Heart left ventricle (tissue), 16 donors: ENCODE measurements at places on chromosomes 4 and X.

GRCh38 chr4:1333256-1333655, 13.8 kb upstream of the UVSSA start:
- H3K36me3 ChIP-seq: no peaks in the 10 kb centered on the region
- DNase-seq: peak; percentile 29
- H3K27ac ChIP-seq: no peak overlapping the region
- no peaks in the 10 kb centered on the region for H3K27me3 ChIP-seq
- H3K4me1 ChIP-seq: peaks cover 7% of the 10 kb centered on the region

- H3K27ac ChIP-seq: peak within 1 kb of the TSS; percentile 83
- peaks cover 24% of the 10 kb centered on the region for H3K4me1 ChIP-seq
- no peaks in the 10 kb centered on the region for H3K36me3 ChIP-seq
- no peaks in the 10 kb centered on the region for H3K27me3 ChIP-seq
- H3K4me3 ChIP-seq: peak within 1 kb of the TSS; percentile 89
Observed at GRCh38 chr4:107930821-107931774, at the start of gene CYP2U1. TSS of gene CYP2U1 (plus strand) at chr4:107931549. CDS start at chr4:107931644, 95 bp downstream.

- no peaks in the 10 kb centered on the region for H3K36me3 ChIP-seq
- no peak overlapping the region for H3K27ac ChIP-seq
- H3K4me1 ChIP-seq: no peaks in the 10 kb centered on the region
Observed at GRCh38 chr4:33961761-33962160, 2282.6 kb downstream of the ARAP2 start.

DNA sequence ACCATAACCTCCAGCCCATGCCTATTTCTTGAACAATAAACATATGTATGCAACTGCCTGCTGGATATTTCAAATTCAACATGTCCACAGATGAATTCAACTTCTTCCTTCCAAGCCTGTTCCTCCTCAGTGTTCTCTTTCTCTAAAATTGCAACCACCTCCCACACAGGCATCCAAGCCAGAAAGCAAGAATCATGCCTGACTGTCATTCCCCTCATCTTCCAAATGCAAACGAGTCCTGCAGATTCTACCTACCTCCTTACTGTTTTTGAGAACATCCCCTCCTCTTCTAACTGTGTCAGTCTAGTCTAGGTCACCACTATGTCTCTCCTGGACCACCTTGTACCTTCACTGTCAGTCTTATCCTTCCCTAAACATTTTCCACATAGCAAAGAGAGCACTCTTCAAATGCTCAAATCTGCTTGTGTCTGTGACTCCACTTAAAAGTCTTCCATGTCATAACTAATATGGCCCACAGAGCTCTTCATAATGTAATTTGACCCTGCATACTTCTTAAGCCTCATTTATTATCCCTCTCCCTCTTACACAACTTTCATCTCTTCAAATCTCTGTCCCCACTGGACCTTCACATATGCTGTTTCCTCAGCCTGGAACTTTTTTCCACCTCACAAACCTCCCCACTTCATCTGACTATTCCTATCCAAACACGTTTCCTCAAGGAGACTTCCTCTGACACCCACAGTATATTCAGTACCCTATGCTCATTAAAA, 25.7 kb downstream of the MAPK10 start:
- no peaks in the 10 kb centered on the region for H3K4me1 ChIP-seq
- H3K4me3 ChIP-seq: no peak overlapping the region
- H3K36me3 ChIP-seq: no peaks in the 10 kb centered on the region

DNA sequence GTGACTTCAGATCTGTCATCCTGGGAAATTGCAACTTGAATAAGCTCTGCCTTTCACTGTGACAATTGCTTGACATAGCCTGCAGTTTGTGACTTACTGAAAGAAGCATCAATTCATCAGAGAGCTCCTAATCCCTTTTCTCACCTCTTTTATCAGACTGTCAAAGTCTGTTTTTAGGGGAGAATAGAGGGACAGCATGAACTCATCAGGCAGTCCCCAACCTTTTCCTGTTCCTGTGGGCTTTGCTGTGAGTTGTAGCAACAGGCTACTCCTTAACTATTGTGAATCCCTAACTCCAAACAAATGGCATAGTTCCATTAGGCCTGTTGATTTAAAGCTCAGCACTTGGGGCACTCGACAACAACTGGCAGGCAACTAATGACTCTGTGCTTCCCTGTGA, 64.9 kb downstream of the DOCK11 start:
- H3K27me3 ChIP-seq: no peaks in the 10 kb centered on the region
- no peaks in the 10 kb centered on the region for H3K36me3 ChIP-seq
- DNase-seq: no peak

GRCh38 chr4:103144926-103145325, 45.3 kb upstream of the BDH2 start:
- no peak overlapping the region for H3K4me3 ChIP-seq
- H3K36me3 ChIP-seq: no peaks in the 10 kb centered on the region
- H3K27ac ChIP-seq: no peak overlapping the region
- no peaks in the 10 kb centered on the region for H3K4me1 ChIP-seq

DNA sequence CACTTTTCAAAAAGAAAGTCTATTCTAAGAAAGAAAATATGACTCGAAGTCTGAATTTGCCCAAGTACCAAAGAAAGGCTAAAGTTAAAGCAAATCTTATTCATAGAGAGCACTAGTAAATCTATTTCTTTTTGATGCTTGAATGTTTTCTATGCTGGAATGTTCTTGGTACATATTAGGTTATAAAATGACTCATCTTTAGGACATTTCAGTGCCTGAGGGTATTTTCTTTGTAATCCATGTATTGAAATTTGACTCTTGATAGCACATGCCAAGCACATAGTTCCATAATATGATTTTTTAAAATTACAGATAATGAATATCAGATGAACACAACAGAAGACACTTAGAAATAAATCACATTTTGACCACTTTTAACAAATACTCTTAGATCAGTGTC, 232.8 kb downstream of the TRIML1 start:
- no peak overlapping the region for H3K4me3 ChIP-seq
- no peak for DNase-seq
- H3K27me3 ChIP-seq: no peaks in the 10 kb centered on the region
- no peak overlapping the region for H3K27ac ChIP-seq

DNA sequence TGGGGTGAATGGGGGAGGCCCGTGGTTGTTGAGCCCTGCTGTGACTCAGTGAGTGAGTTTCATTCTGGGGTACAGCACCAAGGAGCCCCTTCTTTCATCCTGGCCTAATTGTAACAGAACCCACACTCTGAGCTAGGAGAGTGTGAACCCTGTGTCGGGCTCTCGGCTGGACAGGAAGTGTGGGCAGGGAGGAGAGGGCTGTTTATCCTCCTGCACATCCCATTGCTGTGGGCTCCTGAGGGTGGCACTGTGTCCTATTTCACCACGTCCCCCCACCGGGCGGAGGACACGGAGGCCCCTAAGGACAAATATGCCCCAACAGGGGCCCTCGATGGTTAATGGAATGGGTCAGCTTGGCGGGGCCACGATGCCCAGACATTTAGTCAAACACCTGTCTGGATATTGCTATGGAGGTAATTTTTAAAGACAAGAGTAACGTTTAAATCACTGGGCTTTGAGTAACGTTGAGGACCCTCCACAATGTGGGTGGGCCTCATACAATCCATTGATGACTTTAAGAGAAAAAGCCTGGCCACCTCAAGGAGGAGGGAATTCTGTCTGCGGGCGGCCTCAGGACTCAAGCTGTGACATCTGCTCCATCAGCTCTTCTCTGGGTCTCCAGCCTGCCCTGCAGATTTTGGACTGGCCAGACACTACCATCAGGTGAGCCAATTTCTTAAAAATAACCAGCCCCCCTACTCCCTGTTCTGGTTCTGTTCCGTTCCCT, 46.1 kb upstream of the SORCS2 start:
- H3K4me3 ChIP-seq: no peak overlapping the region
- no peak for DNase-seq
- no peak overlapping the region for H3K27ac ChIP-seq
- H3K36me3 ChIP-seq: no peaks in the 10 kb centered on the region

DNA sequence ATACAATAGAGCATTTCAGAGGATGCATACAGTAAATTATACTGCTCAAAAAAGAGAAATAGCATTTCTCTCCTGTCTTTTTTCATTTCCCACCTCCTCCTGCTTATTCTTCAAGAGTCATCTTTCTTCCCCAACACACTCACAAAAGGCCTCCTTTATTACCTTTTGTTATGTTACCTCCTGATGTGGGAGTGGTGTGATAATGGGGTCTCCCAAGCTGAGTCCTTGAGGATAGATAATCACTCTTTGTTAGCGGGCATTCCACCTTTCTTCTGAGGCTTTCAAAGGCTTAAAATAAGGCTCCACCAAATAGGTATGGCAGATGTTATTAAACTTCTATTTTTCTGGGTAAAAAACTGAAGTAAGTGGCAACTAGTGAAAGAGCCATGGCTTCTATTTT, 159.8 kb downstream of the CPEB2 start:
- H3K4me1 ChIP-seq: no peaks in the 10 kb centered on the region
- no peaks in the 10 kb centered on the region for H3K27me3 ChIP-seq
- H3K4me3 ChIP-seq: no peak overlapping the region
- DNase-seq: no peak

DNA sequence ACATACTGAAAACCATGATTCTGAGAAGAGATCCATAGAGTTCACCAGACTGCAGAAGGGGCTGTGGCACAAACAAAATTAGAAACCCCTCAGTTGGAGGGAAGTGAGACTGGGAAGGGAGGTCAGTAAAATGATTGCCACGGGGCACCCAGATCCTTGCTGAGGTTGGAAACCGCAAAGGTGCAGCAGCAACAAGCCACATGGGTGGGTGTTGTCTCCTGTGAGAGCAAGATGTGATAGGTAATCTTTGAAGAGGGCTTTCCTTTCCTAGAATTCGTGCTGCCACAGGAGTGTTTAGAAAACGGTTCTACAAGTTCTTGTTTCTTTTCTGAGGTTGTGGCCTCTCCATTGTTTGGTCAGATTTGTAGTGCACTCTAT, 85.5 kb downstream of the NFKB1 start:
- no peaks in the 10 kb centered on the region for H3K27me3 ChIP-seq
- no peak for DNase-seq
- H3K4me3 ChIP-seq: no peak overlapping the region
- H3K36me3 ChIP-seq: no peaks in the 10 kb centered on the region

GRCh38 chr4:187606581-187606980, 389.0 kb upstream of the ZFP42 start:
- H3K27me3 ChIP-seq: no peaks in the 10 kb centered on the region
- H3K27ac ChIP-seq: no peak overlapping the region
- peak; percentile 34 for DNase-seq
- peaks cover 4% of the 10 kb centered on the region for H3K4me1 ChIP-seq
- H3K36me3 ChIP-seq: no peaks in the 10 kb centered on the region

DNA sequence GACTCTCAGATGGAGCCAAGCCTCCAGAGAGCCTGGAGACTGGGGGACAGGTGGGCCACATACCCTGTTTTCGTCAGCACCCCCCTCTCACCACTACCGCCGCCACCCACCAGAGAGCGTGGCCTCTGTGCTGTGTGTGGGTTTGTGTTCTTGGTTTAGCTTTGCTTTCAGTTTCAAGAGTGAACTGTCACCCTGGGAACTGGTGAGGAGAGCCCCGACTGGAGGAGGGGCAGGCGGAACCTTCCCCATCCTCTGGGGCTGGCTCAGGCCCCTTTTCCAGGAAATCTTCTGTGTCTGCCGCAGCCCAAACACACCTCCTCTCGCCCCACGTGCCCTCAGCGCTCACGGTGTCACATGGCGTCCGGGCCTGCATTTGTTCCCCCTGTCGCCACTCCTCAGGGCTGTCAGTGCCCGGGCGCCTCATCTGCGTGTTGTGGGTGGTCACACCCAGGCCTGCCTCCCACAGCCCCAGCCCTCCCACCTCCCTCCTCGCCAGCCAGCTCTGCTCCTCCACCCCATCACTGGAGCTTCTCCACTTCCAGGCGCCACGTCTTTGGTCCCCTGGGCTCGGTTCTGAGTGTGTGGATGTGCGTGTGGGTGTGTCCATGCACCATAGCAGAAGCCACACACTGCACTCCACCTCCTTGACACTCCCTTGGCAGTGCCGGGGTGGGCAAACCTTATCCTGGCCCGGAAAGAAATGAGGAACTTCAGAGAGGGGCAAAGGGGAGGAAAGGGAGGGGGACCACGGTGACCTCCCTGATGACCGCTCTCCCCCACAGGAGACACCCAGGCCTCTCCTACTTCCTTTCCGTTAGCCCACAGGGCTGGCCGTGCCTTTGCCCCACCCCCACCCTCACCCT, 27.8 kb downstream of the ELF4 start:
- H3K27me3 ChIP-seq: no peaks in the 10 kb centered on the region
- H3K4me1 ChIP-seq: peaks cover 15% of the 10 kb centered on the region
- peak overlapping the region; percentile 34 for H3K4me3 ChIP-seq
- peak; percentile 49 for DNase-seq
- peak overlapping the region; percentile 31 for H3K27ac ChIP-seq

- peaks cover 5% of the 10 kb centered on the region for H3K36me3 ChIP-seq
- no peaks in the 10 kb centered on the region for H3K27me3 ChIP-seq
- no peak for DNase-seq
- no peak overlapping the region for H3K27ac ChIP-seq
Observed at GRCh38 chr4:71472946-71473345, 134.1 kb downstream of the SLC4A4 start.

GRCh38 chrX:7119950-7120877, 27.3 kb upstream of the STS start:
- no peaks in the 10 kb centered on the region for H3K36me3 ChIP-seq
- no peak overlapping the region for H3K4me3 ChIP-seq
- no peaks in the 10 kb centered on the region for H3K27me3 ChIP-seq
- H3K4me1 ChIP-seq: peaks cover 27% of the 10 kb centered on the region

DNA sequence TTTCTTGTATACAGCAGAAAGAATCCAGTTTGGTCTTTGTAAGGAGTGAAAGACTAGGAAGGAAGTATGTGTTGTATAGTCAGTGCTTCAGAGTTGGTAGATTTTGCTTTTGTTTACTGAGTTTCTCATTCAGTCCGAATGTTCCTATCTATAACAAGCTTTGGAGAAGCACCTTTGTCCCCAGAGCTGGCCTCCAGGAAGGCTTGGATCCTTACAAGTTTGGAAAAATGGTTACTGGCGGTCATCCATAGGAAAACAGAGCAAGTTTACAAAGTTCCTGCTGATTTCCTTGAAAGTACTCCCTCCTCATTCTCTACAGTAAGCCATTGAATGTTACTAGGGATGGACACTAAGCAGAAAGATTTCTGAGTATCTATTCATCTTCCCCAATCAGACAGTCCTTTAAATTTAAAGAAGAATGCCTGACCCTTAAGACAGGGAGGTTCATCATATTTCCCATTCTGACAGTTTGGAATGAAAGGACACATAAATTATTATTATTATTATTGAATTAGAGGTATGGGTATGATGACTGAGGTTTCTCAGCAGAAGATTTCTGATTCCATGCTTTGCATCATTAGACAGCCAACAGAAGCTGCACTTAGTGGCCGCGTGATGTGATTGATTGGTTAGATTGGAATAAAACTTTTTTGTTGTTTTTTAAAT, 35.8 kb downstream of the FAT4 start:
- no peaks in the 10 kb centered on the region for H3K36me3 ChIP-seq
- H3K4me3 ChIP-seq: no peak overlapping the region
- H3K27ac ChIP-seq: no peak overlapping the region
- H3K27me3 ChIP-seq: no peaks in the 10 kb centered on the region
- no peaks in the 10 kb centered on the region for H3K4me1 ChIP-seq

DNA sequence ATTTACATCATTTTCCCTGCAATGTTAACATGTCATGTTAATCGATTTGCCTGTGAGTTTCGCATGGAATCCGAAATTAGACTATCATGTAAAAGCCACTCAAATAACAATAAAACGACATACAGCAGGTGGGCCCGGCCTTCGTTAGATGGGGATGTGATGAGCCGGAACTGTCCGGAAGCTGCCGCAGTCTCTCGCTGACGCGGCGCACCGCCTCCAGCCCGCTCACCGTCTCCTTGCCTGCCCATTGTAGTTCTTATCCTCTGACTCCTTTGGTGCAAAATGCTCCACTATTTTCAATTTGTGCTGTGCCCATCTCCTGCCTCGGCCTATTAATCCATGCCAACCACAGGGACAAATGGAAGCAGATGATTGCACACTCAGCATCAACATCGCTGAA, 877.5 kb upstream of the TENM3 start:
- H3K27ac ChIP-seq: no peak overlapping the region
- DNase-seq: no peak
- no peaks in the 10 kb centered on the region for H3K36me3 ChIP-seq
- H3K27me3 ChIP-seq: no peaks in the 10 kb centered on the region
- H3K4me3 ChIP-seq: no peak overlapping the region
